Trophoblast cell (in vitro differentiated cells and primary cell): ENCODE measurements at places on chromosomes 1 and 21.
A peak's percentile ranks its signal among the peaks of the same experiment; 100 is the strongest.

DNA sequence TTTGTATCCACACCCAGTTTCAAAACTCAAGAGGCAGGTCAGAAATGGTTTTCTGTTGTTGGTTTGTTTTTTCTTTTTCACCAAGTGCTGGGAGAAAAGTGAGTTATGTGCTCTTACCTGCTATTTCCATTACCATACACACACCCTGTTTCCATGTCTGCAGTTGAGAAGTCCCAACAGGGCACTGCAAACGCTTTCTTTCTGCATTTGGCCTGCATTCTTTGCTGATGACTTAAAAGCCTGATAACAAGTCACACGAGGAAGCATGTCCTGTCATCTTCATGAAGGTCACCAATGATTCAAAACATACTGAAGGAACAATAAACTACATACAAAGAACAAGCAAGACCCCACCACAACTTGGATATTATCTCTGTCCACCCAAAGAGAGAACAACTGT, 24.8 kb upstream of the KCNE1 start:
- DNase-seq: peak; percentile 48
- H3K27ac ChIP-seq: peak overlapping the region; percentile 82
- H3K27me3 ChIP-seq: no peaks in the 10 kb centered on the region
- H3K4me3 ChIP-seq: no peak overlapping the region
- peaks cover 4% of the 10 kb centered on the region for H3K4me1 ChIP-seq

- no peak for DNase-seq
- H3K27me3 ChIP-seq: peaks cover 1% of the 10 kb centered on the region
- no peaks in the 10 kb centered on the region for H3K36me3 ChIP-seq
- H3K4me3 ChIP-seq: no peak overlapping the region
Measured at GRCh38 chr1:220901881-220902280, 22.6 kb downstream of the HLX start.

- no peak for DNase-seq
- H3K4me1 ChIP-seq: no peaks in the 10 kb centered on the region
- H3K4me3 ChIP-seq: no peak overlapping the region
- no peak overlapping the region for H3K27ac ChIP-seq
- no peaks in the 10 kb centered on the region for H3K27me3 ChIP-seq
Measured at GRCh38 chr1:12127206-12127810, 39.5 kb upstream of the TNFRSF1B start.

DNA sequence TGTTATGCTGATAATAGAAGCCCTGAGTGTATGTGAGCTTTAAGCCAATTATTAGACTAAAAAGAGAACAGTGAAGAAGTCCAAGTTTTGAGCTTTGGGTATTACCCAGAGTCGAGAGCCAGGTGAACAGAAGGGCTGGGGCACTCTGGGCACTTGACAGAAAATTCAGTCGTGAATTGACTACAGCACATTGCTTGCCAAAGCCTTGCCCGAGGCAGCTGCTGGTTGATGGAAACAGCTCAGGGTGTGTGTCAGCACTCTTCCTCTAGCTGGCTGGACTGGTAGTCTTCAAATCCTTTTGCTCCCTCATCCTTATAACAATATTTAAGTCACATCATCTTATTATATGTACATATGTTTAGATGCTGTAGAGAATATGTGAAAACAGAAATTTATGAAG, 21.3 kb downstream of the PDE4B start:
- no peaks in the 10 kb centered on the region for H3K36me3 ChIP-seq
- no peaks in the 10 kb centered on the region for H3K27me3 ChIP-seq
- H3K4me1 ChIP-seq: peaks cover 4% of the 10 kb centered on the region
- DNase-seq: peak; percentile 44
- H3K4me3 ChIP-seq: no peak overlapping the region

DNA sequence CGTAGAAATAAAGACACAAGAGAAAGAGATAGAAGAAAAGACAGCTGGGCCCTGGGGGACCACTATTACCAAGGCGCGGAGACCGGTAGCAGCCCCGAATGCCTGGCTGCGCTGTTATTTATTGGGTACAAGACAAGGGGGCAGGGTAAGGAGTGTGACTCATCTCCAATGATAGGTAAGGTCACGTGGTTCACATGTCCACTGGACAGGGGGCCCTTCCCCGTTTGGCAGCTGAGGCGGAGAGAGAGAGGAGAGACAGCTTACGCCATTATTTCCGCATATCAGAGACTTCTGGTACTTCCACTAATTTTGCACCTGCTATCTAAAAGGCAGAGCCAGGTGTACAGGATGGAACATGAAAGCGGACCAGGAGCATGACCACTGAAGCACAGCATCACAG, 4.1 kb upstream of the TPRG1L start:
- H3K4me3 ChIP-seq: no peak overlapping the region
- no peaks in the 10 kb centered on the region for H3K36me3 ChIP-seq
- peaks cover 10% of the 10 kb centered on the region for H3K4me1 ChIP-seq
- H3K27me3 ChIP-seq: no peaks in the 10 kb centered on the region

GRCh38 chr1:93483200-93483599, 35.3 kb downstream of the FNBP1L start:
- no peaks in the 10 kb centered on the region for H3K27me3 ChIP-seq
- peaks cover under 1% of the 10 kb centered on the region for H3K4me1 ChIP-seq
- no peak for DNase-seq
- no peaks in the 10 kb centered on the region for H3K36me3 ChIP-seq

DNA sequence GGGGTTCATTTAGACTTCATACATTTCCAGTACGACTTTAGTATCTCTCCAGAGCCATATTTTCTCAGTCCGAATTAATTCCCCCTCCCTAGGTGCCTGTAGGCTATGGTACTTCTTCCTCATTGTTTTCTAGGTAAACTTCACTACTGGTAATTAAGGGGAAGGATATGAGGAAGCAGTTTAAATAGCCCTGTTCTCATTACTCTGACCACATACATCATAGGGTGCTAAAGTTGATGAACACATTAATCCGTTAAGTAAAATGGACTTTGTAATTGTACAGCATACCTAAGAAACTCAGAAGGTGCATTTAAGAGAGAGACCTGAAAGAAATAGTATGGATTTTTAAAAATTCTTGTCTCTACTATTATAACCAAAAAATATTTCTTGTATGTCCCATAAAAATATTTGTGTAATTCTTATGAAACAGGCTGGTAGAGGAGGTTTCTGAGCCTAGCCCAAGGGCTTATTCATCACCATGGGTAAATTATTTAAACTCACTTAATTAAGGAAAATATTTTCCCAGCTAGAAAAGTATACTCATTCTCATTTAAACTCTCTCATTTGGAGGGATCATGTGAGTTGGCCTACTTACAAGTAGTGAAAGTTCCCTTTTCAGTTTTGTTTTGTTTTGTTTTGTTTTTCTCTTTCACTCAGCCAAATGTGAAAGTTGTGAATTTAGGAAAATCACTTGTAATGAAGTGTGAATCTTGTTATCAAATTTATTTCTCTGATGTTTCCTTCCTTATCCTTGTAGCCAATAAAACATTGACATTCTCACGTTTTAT, 2.0 kb downstream of the PRMT6 start:
- no peaks in the 10 kb centered on the region for H3K27me3 ChIP-seq
- no peak overlapping the region for H3K27ac ChIP-seq
- no peak overlapping the region for H3K4me3 ChIP-seq

DNA sequence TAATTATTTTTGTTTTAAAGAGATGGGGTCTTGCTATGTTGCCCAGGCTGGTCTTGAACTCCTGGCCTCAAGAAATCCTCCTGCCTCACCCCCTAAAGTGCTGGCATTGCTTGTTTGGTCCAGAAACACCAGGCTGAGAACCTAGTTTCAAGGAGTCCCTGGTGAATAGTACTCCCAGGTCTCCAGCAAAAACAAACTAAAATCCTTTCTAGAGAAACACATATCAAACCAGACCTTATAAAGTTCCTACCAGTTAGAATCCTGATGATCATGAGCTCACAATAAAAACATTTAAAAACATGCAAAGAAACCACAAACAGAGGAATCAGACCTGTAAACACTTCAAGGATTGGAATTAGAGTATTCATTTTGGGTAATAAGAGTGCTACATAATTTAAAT, 34.4 kb upstream of the PADI1 start:
- no peak for DNase-seq
- H3K4me3 ChIP-seq: no peak overlapping the region
- no peaks in the 10 kb centered on the region for H3K27me3 ChIP-seq
- H3K4me1 ChIP-seq: peaks cover 14% of the 10 kb centered on the region
- H3K36me3 ChIP-seq: no peaks in the 10 kb centered on the region

DNA sequence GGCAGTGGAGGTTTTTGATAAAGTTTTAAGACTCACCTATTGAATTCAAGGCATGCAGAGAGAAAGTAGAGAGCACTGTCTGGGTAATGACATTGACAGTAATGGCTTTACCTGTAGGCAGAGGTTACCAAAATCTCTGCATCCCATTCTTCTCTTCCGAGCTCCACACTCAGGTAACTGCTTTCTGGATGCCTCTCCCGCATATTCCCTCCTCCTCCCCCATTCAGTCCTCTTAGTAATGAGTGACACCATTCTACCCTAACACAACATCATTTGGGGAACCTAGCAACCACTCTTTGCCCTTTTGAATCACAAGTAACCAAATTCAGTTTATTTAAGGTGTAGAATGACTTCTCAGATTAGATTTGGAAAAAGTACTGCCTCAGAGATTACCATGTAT, 56.5 kb downstream of the DYRK1A start:
- H3K27me3 ChIP-seq: no peaks in the 10 kb centered on the region
- no peak for DNase-seq
- no peaks in the 10 kb centered on the region for H3K36me3 ChIP-seq
- no peak overlapping the region for H3K27ac ChIP-seq
- no peak overlapping the region for H3K4me3 ChIP-seq

DNA sequence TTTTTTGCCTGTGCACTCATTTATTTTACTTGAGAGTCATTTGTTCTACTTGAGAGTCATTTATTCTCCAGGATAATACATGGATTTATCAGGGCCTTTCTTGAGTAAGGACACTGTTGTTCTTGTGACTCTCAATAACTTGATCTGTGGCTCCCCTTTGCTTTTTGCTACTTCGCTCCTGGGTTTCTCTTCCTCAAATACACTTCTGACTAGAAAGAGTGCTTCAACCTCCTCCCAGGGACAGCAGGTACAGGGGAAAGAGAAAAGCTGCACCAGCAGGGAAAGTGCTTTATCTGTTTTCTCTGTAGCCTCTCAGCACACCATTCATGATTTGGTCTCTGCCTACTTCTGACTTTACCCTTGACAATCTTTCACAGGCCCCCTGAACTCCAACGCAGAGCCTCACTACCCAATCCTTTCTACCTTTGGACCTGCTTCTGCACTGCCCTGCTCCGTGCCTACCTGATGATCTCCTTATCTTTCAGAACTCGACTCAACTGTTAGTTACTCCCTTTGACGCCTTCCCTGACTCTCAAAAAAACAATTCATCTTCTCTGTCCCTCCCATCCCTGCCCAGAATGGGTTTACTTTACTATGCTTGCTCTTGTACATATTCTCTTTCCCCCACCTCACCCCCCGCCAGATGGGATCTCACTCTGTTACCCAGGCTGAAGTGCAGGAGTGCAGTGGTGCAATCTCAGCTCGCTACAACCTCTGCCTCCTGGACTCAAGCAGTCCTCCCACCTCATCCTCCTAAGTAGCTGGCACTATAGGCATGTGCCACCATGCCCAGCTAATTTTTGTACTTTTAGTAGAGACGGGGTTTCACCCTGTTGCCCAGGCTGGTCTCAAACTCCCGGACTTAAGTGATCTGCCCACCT, 15.6 kb upstream of the PIGM start:
- no peak for DNase-seq
- no peak overlapping the region for H3K4me3 ChIP-seq
- no peaks in the 10 kb centered on the region for H3K4me1 ChIP-seq
- H3K27ac ChIP-seq: no peak overlapping the region

- H3K4me3 ChIP-seq: no peak overlapping the region
- H3K27me3 ChIP-seq: no peaks in the 10 kb centered on the region
- H3K4me1 ChIP-seq: peaks cover 2% of the 10 kb centered on the region
Measured at GRCh38 chr1:110307239-110307974, 31.8 kb upstream of the RBM15 start.

DNA sequence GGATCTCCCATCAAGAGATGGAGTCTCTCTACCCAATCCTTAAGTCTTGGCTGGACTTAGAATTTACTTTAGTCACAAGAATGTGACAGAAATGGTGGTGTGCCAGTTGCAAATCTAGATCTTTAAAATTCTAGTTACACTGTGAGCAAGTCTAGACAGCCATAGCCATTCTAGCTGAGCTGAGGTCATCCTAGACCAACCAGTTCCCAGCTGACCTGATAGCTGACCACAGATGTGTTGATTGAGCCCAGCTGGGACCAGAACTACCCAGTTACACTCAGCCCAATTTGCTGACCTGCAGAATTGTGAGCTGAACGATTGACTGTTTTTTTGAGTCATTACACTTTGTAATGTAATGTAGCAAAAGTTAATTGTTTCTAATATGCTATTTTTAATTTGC, 251.8 kb downstream of the ADGRL2 start:
- H3K27me3 ChIP-seq: no peaks in the 10 kb centered on the region
- H3K4me3 ChIP-seq: no peak overlapping the region
- H3K36me3 ChIP-seq: no peaks in the 10 kb centered on the region
- H3K27ac ChIP-seq: no peak overlapping the region
- peak; percentile 5 for DNase-seq

DNA sequence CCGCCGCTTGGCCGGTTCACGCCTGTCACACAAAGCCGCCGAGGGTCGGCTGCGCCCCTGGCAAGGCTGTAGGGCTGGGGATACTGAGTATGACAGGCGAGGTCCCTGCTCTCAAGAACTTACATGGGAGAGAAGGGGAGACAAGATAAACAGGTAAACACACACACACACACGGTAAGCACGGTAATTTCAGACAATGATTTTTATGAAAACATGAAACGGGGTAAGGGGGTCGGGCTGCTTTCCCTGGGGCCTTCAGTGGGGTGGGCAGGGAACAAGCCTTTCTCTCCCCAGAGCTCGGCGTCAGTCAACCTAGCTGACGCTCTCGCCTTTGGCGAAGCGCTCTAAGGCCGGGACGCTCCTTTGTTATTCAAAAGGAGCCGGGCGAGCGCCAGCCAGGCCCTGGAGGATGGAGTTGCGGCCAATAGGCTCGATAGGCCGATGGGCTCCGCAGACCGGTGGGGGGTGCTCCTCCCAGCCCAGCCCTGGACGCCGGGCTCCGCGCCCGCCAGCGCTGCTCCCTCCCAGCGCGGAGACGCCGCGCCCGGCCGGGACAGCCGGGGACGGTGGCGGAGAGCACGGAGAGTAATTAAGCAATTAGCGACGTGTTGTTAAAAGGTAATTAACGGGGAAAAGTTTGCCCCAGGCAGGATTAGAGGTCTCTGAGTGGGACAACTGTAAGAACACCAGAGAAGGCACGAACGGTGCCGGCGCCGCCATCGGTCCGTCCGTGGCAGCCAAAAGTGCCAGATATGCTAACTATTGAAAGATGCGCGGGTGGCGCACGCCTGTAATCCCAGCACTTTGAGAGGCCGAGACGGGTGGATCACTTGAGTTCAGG, 950 bp upstream of the INKA2 start:
- peaks cover 17% of the 10 kb centered on the region for H3K4me1 ChIP-seq
- no peak overlapping the region for H3K27ac ChIP-seq
- peak; percentile 47 for DNase-seq
- H3K36me3 ChIP-seq: no peaks in the 10 kb centered on the region
- H3K4me3 ChIP-seq: no peak overlapping the region

GRCh38 chr1:222263791-222264190, 284.1 kb downstream of the HHIPL2 start:
- H3K36me3 ChIP-seq: no peaks in the 10 kb centered on the region
- H3K27ac ChIP-seq: no peak overlapping the region
- no peaks in the 10 kb centered on the region for H3K27me3 ChIP-seq
- no peak for DNase-seq
- no peak overlapping the region for H3K4me3 ChIP-seq

- H3K4me1 ChIP-seq: no peaks in the 10 kb centered on the region
- no peak overlapping the region for H3K4me3 ChIP-seq
- no peak overlapping the region for H3K27ac ChIP-seq
Measured at GRCh38 chr1:60141743-60142142, 68.2 kb upstream of the C1orf87 start.
